Hair follicle dermal papilla cell (primary cell): ENCODE measurements at places on chromosomes 6 and 20. TPM values are rescaled to one million over a fixed set of nuclear protein-coding genes. Genes with fewer than 3 reads are reported as not detected.

The CLPSL2 gene
- not detected in 2 replicates for total RNA-seq

The BTNL2 gene
- total RNA-seq, result not detected in 2 replicates

The ZNF322 gene
- total RNA-seq, result 19.5 and 21.0 TPM in 2 replicates

The VSX1 gene
- not detected in 2 replicates for total RNA-seq

The BPIFB2 gene
- not detected in 2 replicates for total RNA-seq

The WFDC12 gene
- not detected in 2 replicates for total RNA-seq

The RIPPLY2 gene
- 0.61 and 0.97 TPM in 2 replicates for total RNA-seq

The NOX3 gene
- total RNA-seq, result not detected in 2 replicates

The NKX2-4 gene
- total RNA-seq, result not detected in 2 replicates

The SLCO4A1 gene
- under 0.01 and 0.16 TPM in 2 replicates for total RNA-seq

The PKHD1 gene
- total RNA-seq, result under 0.01 TPM in 1 of 2 replicates, not detected in the other

The RAB32 gene
- total RNA-seq, result 108 and 111 TPM in 2 replicates

The FAM83C gene
- total RNA-seq, result under 0.01 TPM in 1 of 2 replicates, not detected in the other

The RPS18 gene
- 1,654 and 1,656 TPM in 2 replicates for total RNA-seq

The TFAP2B gene
- not detected in 2 replicates for total RNA-seq

The CSNK2A1 gene
- 109 and 121 TPM in 2 replicates for total RNA-seq

The DUSP15 gene
- total RNA-seq, result 2.1 TPM in 1 of 2 replicates, not detected in the other

The RAE1 gene
- total RNA-seq, result 25.0 and 28.6 TPM in 2 replicates

The PPP1R14C gene
- 0.16 TPM in 1 of 2 replicates, not detected in the other for total RNA-seq

The HTR1E gene
- total RNA-seq, result not detected in 2 replicates

The DNAAF9 gene
- total RNA-seq, result 18.5 and 24.2 TPM in 2 replicates

The MDFI gene
- 0.49 TPM in 1 of 2 replicates, not detected in the other for total RNA-seq

The HSPA1A gene
- total RNA-seq, result 148 and 178 TPM in 2 replicates

The SUMO4 gene
- total RNA-seq, result 3.2 and 3.9 TPM in 2 replicates

The SNRPB gene
- 76.9 and 87.1 TPM in 2 replicates for total RNA-seq

The CAGE1 gene
- under 0.01 TPM in 1 of 2 replicates, not detected in the other for total RNA-seq

The ARID1B gene
- total RNA-seq, result 48.0 and 72.0 TPM in 2 replicates

The GJA10 gene
- total RNA-seq, result not detected in 2 replicates

The HMGCLL1 gene
- total RNA-seq, result 0.16 and 0.24 TPM in 2 replicates

The SLC44A4 gene
- total RNA-seq, result not detected in 2 replicates

The TBXT gene
- not detected in 2 replicates for total RNA-seq

The PREX1 gene
- 13.6 and 26.0 TPM in 2 replicates for total RNA-seq

The TFAP2C gene
- total RNA-seq, result 39.9 and 51.4 TPM in 2 replicates

The BPIFB1 gene
- not detected in 2 replicates for total RNA-seq

The ZNF165 gene
- 0.32 and 0.49 TPM in 2 replicates for total RNA-seq

The RAB44 gene
- under 0.01 TPM in 1 of 2 replicates, not detected in the other for total RNA-seq

The TCP1 gene
- 166 and 178 TPM in 2 replicates for total RNA-seq

The ADGB gene
- not detected in 2 replicates for total RNA-seq

The NCOA5 gene
- total RNA-seq, result 21.1 and 27.7 TPM in 2 replicates

The SLC22A2 gene
- total RNA-seq, result not detected in 2 replicates

The VTA1 gene
- total RNA-seq, result 69.0 and 69.4 TPM in 2 replicates

The PHF20 gene
- total RNA-seq, result 37.3 and 37.8 TPM in 2 replicates

The GATA5 gene
- not detected in 2 replicates for total RNA-seq

The NHSL1 gene
- total RNA-seq, result 17.5 and 18.5 TPM in 2 replicates

The MYB gene
- 0.16 and 0.85 TPM in 2 replicates for total RNA-seq

The MAS1 gene
- total RNA-seq, result not detected in 2 replicates

The CD24 gene
- total RNA-seq, result 0.49 and 0.97 TPM in 2 replicates
